ENCODE measurements at places on chromosomes 16 and 17.

- no peak for DNase-seq
These were observed 73.2 kb upstream of the AKTIP start for GRCh38 chr16:53576210-53576609.

GRCh38 chr16:19289811-19290485, 4.4 kb downstream of the CLEC19A start:
- DNase-seq: no peak

- DNase-seq: no peak
These were observed 20.4 kb downstream of the NLRC5 start for GRCh38 chr16:57009643-57010170.

DNA sequence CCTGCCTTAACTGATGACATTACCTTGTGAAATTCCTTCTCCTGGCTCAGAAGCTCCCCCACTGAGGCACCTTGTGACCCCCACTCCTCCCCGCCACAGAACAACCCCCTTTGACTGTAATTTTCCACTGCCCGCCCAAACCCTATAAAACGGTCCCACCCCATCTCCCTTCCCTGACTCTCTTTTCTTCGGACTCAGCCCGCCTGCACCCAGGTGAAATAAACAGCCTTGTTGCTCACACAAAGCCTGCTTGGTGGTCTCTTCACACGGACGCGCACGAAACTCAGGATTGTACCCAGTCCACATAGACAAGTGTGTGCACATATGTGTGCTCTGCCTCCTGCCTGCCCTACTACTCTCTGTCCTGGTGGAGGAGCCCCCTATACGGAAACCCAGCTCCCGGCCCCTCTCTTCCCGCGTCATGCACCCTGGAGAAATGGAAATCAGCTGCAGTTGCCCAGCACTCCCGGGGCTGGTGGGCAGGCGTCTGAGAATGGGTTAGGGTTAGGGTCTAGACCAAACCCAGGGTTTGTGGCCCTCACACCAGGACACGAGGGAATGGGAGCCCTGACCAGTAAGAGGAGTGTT, 2.4 kb upstream of the RHBDF1 start:
- no peak for DNase-seq

DNA sequence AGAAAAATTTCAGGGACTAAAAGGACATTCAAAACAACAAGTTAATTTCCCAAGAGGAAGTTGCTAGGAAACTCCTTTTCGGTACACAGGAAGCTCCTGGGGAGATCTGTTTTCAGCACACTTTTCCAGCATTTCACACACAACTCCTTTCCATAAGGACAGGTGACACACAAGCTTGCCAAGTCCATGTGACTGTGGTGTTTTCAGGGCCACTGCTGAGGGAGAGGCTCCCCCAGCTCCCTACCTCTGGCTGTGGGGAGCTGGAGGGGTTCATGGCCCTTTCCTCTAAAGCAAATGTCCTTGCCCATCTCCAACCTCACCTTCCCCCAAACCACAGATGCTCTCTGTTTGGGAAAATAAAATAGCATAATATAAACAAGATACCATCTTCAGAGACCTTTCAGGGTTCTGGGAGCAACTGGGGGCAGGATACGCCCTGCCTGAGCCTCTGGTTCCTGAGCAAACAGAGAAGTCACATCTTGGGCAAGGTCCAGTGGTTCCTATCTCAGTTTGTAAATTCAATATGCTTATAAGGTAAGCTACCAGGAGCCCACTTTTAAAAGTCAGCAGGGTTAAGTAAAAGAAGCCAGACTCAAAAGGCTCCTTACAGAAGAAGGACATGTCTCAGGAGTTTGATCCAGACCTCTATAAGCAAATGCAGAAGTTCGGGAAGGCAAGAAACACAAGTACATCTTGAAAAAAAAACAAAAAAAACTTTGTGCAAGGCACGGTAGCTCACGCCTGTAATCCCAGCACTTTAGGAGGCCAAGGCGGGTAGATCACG, 3.0 kb downstream of the PDZD9 start:
- DNase-seq: no peak

GRCh38 chr17:6355196-6355595, 79.7 kb downstream of the AIPL1 start:
- DNase-seq: no peak

DNA sequence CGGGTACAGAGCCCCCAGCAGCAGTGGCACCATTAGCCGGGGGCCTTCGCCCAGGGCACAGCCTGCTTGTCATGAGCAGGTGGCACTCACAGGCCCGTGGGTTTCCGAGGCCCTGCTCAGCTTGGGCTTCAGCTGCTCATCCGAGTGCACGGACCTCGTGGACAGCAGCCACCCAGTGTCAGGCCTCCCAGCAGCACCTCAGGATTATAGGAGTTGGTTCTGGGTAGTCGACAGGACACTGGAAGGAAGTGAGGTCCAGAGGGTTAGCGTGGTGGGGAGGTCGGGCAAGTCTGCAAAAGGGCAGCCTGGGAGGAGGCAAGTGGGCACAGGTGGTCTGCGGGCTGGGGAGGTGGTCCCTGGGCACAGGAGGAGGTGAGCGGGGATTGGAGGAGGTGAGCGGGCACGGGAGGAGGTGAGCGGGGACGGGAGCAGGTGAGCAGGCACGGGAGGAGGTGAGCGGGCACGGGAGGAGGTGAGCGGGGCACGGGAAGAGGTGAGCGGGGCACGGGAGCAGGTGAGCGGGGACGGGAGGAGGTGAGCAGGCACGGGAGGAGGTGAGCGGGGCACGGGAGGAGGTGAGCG, 5.1 kb upstream of the CPNE7 start:
- DNase-seq: no peak

DNA sequence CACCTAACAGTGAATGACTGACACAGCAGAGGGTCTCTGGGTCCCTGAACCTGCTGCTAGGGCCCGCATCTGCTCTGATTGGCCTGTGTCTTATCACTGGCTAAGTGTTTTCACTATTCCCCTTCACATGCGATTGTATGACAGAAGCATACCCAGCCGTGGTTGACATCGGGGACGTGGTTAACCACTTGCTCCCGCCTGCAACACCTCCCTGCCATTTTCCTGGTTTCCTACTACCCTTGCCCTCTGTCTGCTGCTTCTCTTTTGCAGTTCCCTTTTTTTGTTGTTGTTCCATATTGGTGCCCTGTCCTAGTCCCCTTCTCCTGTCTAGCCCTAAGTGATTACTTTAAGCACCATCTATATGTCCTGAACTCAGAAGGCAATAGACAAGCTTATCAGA, 177.0 kb downstream of the RGS9 start:
- peak; percentile 36 for DNase-seq
